ENCODE measurements at places on chromosomes 12 and 14. TPM values are rescaled to one million over a fixed set of nuclear protein-coding genes. Genes with fewer than 3 reads are reported as not detected.

Gene RNASE7
- total RNA-seq, result not detected

Gene CLEC4A
- total RNA-seq, result not detected

Gene INHBC
- total RNA-seq, result not detected

Gene CDC42BPB
- 54.9 TPM for total RNA-seq

Gene DLGAP5
- 55.2 TPM for total RNA-seq

Gene PLEK2
- total RNA-seq, result 5.9 TPM

Gene PMCH
- total RNA-seq, result not detected

Gene TESPA1
- not detected for total RNA-seq

Gene HOXC6
- 0.89 TPM for total RNA-seq

Gene SLC25A21
- 2.0 TPM for total RNA-seq

Gene FAM177A1
- total RNA-seq, result 101 TPM

- no peak for DNase-seq
Measured at GRCh38 chr12:26971963-26972362, 33.7 kb downstream of the FGFR1OP2 start.

GRCh38 chr12:87368259-87368658 lies 660.9 kb downstream of the C12orf50 start:
- no peak for DNase-seq

- DNase-seq, result peak; percentile 88
Measured at GRCh38 chr14:99415496-99416281, 65.0 kb downstream of the SETD3 start.

- no peak for DNase-seq
Measured at GRCh38 chr12:6533653-6533922, 729 bp upstream of the GAPDH start.

DNA sequence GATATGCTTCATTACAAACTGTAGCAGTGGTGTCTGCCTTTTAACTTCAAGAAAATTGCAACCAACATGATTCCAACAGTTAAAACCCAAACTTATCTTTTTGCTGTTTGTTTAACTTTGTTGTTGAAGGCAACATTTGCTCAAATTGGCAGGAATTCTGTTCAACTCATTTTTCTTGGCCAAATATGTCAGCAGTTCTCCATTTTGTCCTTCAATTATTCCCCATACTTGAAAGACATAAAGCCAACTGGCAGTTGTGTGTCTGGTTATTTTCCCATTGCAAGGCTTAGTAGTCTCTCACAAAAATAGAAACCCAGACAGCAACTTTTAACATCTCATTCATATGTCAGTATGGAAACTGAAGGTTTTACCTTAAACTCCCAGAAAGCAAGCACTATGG lies 146.3 kb downstream of the LRIG3 start:
- DNase-seq, result no peak

DNA sequence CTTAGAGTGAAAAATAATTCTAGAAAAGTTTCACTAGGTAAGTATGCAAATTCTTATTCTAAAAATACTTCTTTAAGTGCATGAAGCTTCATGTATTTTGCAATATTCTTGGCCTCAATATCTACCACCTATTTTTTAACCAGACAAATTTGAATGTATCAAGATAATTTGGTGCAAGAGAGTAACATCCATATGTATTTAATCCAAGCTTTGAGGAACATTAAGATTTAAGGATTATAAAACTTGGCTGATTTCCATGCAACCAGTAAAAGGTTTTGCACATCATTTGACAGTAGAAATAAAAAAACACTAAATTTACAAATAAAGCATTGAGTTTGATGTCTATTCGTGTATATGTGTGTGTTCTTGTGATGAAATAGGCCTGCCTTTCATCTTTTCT lies 7.7 kb downstream of the LUM start:
- no peak for DNase-seq

DNA sequence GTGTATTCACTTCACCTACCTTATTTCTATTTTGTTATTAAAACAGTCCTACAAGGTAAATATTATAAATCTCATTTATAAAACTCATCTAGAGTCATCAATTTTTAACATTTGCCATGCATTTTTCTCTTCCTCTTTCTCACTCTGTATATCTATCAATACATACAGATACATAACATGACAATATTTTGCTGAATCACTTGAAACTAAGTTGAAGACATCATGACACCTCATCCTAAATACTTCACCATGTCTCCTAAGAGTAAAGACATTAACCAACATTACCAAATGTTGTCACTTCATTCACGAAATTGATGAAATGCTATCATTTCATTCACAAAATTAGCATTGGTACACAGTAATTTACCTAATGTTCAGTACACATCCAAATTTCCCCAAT lies 181.8 kb downstream of the PAX9 start:
- no peak for DNase-seq

GRCh38 chr14:54665946-54666345 lies 99.0 kb downstream of the SAMD4A start:
- no peak for DNase-seq

GRCh38 chr14:96090441-96091148 lies 51.4 kb downstream of the C14orf132 start:
- no peak for DNase-seq

DNA sequence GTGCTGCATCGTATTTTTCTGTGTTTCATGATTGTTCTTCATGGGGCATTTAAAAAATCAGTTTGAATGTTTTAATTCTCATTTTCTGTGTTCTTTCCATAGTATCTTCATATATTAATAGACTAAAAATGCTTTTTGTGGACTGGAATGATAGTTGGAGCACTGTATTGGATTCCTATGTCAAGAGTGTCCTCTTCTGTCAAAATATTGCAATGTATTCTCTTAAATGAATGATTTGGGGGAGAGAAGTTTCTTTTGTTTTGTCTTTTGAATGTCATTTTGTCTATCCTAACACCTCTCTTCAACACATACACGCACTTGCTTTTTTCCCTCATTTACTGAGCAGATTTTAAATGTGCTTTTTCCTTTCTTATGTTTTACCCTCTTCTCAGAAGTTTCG lies 4.7 kb upstream of the EIF2S3B start:
- DNase-seq, result peak; percentile 12

DNA sequence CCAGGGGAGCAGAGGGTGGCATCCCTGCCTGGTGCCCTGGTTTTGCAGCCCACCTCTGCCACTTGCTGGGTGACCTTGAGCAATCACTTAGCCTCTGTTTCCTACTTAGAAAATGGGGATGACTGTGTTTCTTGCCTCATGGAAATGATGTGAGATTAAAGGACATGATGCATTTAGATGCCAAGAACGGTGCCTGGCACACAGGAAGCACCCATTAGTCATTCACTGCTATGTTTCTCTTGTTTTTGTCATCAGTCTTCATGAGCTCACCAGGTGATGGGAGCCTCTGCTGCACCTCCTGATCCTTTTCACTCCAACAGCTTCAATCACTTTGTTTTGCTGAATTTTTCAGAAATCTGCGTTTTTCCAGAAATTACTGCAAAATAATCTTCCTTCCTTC lies 23.6 kb upstream of the ATF1 start:
- DNase-seq, result no peak

DNA sequence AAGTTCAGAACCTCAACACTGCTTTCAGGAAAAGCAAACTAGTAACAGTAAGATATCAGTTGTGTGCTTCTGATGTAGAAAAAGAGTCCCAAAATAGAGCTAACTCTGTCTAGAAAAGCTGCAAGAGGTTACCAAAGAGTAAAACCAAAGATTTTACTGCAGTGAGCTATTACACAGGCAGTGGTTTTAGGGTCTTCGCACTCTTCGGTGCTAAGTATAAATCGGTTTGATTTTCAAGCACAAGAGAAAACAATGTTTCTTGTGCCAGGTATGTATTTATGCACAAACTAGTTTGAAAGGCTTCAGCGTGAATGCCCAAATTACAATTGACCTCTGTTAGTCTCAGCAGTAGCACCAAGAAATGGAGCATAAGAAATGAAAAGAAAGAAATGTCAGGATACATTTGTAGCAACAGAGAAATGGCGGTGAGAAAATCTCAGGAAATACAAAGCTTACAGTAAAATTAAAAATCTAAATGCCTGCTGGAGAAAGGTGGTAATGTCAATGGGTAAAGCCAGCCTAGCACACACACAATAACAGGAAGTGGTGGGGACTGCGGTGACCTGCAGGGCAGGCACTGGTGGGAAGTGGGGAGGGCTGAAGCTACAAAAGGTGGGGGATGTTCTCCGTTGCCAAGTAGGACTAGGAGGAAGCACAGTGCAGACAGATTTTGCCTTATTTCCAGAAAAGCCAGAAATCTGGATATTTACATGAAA lies 18.0 kb upstream of the DYRK2 start:
- DNase-seq, result no peak

DNA sequence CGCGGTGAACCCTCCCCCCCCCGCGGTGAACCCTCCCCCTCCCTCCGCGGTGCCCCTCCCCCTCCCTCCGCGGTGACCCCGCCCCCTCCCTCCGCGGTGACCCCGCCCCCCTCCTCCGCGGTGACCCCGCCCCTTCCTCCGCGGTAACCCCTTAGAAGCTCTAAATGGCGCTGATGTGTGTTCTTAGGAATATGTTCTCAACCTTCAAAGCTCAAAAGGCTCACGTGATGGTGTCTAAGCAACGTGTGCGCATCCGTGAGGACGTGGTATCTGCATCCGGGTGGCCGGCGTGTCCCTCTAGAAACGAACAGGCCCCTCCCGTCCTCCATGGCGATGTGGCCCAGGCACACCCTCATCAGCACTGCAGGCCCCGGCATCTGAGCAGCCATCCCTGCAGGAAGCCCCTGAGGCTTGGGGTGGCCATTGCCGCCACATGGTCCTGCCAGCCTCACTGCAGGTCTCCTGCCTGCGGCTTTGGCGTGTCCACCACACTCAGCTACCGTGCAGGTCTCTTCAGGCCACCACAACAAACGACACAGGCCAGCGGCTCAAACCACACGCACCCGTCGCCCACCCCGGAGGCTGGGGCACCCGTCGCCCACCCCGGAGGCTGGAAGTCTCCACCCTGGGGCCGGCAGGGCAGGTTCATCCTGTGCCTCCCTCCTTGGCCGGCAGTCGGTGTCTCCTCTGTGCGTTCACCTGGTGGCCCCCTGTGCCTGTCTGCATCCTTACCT lies 14.5 kb upstream of the FBRSL1 start:
- DNase-seq, result no peak

DNA sequence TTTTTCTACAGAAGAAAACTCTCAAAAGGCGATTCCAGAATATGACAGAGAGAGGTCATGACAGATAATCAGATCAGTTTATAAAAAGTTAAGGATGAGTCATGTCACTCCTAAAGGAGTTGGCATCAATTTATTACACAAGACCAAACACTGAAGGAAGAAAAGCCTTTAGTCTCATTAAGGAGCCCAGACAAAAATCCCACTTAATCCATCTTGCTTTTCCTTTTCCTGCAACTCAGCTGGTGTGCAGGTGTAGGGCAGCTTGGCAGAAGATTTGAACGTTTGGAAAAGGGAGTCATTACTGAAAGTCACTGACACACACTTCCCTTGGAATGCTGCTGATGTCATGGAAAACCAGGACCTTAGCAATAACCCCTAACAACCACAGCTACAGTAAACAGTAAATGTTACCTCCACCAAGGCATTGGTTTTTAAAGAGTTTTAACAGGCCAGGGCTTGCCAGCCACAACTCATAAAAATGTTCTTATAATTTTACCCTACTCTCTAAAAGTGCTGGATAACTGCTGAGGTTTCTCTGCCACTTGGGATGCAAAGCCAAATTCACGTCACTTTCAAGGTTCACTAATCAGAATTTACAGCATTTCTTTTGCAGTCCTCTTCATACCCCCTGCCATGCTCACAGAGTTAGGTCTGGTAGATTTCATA lies 320.6 kb downstream of the RAD51B start:
- DNase-seq, result peak; percentile 83

DNA sequence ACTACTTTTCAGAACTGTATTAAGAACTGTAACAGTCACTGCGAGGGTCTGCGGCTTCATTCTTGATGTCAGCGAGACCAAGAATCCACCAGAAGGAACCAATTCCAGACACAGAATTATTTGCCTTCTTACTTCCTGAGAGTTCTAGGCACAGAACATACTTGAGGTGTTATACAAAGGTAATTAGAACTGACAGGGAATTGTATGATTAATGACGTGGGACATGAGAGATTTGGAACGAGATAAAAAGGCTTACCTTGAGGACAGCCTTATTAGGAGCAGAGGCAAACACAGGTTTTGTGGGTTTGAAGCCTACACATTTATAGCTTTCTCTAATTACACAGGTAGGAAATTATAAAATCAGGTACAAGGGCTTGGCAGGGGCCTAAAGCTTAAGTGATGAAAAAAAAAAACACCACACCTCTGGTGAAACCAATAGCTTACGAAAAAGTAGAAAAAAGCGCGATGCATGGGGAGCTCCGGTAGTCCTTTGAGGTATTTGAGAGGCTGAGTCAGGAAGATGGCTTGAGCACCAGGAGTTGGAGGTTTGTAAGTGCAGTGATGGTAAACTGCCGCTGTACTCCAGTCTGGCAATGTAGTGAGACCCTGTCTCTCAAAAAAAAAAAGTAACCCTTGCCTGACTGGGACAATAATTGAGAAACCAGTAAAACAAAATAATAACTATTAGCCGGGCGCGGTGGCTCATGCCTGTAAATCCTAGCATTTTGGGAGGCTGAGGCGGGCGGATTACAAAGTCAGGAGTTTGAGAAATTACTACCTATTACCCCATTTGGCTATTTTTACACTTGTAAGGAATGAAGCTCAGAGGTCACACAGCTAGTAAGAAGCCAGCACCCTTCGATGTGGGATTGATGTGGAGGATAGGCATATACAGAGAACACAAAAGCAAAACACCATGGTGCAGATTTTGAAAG lies 795 bp upstream of the ACOT2 start:
- no peak for DNase-seq

- no peak for DNase-seq
Measured at GRCh38 chr12:75086091-75087038, 123.3 kb downstream of the KCNC2 start.

GRCh38 chr14:32399920-32400319 lies 70.8 kb downstream of the AKAP6 start:
- DNase-seq, result no peak

DNA sequence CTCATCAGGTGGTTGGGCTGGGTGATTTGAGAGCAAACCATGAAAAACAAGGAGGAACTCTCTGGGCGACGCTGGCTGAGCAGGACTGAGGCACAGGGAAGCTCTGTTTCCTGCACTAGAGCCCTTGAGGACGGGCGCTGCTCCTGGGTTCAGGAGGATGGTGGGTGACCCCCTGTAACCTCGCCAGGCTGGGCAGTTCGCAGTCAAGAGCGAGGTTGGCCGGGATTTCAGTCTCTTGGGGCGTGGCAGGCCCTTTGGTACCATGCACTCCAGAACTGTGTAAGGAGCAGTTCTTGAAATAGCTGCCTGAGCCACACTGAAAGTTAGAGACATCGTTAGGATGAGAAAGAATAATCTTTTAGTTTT lies 202.2 kb downstream of the TSPAN9 start:
- no peak for DNase-seq

GRCh38 chr12:12626471-12626870 lies 14.8 kb downstream of the CREBL2 start:
- DNase-seq, result no peak
